ENCODE measurements at places on chromosomes 16 and 17.
A peak's percentile ranks its signal among the peaks of the same experiment; 100 is the strongest.

- no peak for DNase-seq
Observed at GRCh38 chr17:1159431-1160180, 20.2 kb downstream of the ABR start.

DNA sequence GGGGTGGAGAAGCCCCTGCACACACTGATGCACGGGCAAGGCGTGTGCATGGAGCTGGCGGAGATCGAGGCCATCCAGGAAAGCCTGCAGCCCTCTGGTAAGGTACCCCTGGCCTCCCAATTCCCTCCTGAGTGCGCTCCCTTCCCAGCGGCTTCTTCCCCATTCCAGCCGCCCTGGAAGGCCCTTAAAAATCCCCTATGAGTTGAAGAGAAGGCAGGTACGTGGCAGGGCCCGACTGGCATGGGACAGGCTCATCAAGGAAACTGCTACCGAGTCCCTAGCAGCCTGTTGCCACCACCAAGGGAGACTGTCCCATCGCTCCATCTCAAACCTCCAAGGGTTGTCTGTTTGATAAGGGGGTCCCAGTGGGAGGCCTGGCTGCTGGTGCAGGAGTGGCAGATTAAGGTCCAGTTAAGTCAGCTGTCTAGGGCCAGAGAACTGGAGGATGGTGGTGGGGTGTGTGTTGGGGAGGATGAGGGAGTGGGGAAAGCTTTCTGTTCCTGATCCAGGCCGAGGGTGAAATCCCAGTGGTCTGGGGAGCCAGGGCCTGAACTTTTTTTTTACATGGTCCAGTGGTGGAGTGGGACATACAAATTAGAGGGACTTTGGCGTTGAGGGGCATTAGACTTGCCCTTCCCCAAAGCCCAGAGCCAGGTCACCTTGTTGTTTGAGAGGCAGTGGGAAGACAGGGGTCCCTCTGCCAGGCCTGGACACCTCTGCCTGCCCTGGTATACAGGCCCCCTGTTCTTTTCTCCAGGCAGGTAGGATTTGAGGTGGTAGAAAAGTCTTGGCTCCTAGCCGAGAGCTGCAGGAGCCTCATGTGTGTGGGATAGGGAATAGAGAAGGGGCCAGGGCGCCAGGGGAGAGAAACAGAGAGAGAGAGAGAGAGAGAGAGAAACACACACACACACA is 994 bp downstream of the IGFBP4 start:
- DNase-seq: no peak

DNA sequence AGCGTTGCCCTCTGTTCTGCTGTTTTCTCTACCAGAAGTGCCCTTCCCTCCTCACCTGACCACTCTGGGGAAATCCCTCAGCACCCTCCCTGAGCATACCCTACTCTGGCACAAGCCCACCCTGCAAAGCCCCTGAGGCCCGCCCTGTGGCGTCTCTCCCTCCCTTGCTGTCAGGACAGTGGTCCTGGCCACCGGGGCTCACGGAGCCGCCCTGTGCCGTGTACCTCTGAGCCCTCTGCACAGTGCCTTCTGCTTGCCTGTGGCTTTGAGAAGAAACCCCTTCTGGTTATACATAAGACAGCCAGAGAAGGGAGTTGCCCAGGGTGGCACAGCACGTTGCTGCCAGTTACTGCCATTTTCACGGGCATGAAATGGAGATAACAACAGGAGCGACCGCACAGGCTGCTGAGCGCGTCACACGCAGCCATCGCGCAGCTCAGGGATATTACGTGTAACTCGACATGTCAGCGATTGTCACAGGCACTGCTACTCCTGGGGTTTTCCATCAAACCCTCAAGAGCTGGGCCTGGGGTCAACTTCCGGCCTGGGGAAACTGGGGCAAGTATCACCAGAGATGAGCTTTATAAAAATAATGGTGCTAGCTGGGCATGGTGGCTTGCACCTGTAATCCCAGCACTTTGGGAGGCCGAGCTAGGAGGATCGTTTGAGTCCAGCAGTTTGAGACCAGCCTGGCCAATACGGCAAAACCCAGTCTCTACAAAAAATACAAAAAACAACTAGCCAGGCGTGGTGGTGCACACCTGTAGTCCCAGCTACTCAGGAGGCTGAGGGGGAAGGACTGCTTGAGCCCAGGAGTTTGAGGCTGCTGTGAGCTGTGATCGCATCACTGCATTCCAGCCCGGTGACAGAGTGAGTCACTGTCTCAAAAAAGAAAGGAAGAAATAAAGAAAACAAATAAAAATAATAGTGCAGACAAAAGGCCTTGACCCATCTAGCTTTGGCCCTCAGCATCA is 14.8 kb downstream of the SCGB1C2 start:
- DNase-seq: no peak

DNA sequence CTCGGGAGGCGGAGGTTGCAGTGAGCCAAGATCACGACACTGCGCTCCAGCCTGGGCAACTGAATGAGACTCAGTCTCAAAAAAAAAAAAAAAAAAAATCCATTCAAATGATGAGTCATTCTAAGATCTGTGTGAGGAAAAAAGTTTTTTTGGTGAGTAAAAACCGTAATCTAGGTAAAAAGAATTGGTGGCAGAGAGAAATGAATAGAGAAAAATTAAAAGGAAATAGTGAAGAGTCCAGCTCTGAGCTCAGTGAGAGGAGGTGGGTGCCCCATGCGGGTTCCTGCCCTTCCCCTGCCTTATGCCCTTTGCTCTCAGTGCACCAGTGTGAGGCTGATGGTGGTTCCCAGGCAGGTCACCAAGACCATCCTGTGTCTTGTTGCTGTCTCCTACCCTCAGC is 20.9 kb downstream of the GAN start:
- no peak for DNase-seq

GRCh38 chr17:79048826-79049755 is 25.1 kb downstream of the C1QTNF1 start:
- DNase-seq: no peak

DNA sequence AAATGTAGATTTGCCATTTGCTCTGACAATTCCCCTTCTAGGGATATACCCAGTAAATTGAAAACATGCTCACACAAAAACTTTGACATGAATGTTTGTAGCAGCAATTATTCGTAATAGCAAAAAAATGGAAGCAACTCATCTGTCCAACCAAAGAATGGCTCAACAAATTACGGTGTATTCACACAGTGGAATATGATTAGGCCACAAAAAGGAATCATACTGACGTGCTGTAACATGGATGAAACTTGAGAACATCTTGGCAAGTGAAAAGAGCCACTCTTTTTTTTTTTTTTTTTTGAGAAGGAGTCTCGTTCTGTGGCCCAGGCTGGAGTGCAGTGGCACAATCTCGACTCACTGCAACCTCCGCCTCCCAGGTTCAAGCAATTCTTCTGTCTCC is 24.1 kb upstream of the SPNS3 start:
- DNase-seq: no peak

DNA sequence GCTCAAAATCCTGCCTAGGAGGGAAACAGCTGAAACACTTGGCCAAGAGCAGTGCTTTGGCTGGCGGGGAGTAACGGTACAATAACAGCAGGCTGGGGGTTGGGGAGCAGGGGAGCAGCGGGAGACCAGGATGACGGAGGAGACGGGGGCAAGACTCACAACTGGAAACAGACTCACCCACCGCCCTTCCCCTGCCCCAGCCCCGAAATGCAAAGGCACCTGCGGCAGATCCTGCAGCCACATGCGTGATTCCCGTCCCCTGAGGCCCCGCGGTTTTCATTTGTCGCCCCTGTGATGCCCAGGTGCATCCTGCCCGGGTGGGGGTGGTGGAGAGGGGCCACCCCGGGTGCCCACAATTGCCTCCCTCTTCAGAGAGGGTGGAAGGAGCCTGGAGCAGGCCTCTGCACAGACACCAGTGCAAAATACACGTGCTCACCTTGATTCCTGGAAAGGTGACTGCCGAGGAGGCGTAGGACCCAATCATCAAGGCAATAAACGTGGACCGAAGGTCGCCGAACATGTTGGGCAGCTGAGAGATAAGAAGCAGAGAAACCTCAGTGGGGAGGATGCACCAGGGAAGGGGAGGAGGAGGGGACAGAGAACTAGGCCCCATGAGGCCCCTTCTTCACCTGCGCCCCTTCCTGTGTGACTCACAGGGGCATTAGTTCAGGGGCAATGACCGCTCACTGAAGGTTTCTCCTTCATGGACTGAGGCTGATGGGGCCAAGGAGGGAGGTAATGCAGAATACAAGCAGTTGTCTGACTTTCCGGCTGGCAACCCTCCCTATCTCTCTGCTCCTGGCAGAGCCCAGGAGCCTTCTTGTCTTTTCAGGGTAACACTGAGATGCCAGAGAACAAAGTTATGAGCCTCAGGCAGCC is 30.4 kb upstream of the PITPNA start:
- DNase-seq: peak; percentile 40

DNA sequence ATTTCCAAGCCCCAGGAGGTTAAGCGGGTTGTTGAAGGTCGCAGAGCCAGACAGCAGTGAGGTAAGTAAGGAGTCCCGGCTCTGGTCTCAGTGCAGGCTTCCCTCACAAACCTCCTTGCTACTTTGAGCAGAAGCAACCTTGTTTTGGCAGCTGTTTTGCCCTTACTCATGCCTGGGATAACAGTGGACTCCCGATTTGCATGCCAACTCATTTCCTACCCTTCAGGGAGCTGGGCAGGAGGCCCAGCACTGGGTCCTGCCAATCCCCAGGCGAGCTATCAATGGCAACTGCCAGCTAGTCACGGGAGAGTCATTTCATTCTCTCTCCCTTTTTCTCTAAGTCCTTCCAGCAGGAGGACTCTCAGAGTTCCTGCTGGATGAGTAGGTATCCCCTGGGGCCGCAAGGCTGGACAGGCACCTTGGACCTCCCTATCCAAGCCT is 72.0 kb upstream of the KSR1 start:
- peak; percentile 70 for DNase-seq

GRCh38 chr17:39134878-39135277 is 16.6 kb downstream of the PLXDC1 start:
- no peak for DNase-seq

DNA sequence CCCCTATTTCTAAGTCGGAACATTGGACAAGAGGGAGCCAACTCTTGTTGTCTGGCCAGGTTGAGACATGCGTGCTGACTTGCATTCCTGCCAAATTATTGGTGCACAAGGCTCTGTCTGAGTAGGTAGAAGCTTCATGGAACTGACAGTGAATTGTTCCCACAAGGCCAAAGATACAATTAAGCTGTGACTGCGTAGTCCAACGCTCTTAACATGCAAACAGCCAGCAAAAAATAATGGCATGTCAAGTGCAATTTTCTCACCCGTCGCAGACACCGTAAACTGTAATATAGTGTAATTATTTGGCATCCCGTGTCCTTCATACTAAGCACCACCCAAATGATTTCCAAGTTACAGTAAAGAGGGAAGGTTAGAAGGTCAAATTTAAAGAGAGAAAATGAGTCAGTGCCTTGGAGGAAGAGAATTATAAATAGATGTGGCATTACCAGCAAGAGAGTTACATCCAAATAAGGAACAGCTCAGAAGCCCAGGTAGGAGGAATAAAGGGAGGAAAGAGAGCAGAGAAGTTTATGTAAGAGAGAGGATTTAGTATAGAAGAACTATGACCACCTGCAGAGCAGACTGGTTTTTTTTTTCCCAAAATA is 21.8 kb downstream of the CDH8 start:
- no peak for DNase-seq

GRCh38 chr17:48553190-48553547 is 8.3 kb upstream of the HOXB2 start:
- peak; percentile 5 for DNase-seq

DNA sequence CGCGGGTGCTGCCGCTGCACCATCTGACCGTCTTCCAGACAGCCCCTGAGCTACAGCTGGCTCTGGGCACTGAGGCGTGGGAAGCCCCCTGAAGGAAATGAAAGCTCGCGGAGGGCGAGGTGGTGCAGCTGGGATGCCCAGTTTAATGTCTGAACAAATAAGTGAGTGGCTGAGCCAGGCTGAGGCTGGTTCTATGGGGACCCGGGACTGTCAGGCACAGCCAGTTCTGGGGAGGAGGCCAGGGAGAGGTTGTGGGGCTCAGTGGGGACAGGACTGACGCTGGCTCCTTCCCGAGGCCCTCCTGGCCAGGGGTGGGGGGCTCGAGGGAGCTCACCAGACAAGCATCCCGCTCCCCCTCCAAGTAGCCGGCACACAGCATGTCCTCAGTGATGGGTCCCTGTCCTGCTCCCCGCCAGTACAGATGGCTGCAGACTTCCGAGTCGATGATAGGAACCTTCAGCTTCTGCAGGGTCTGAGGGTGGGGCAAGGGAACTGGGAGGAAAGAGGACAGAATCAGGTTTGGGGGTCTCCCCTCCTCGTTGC is 4.4 kb downstream of the PRSS22 start:
- no peak for DNase-seq

DNA sequence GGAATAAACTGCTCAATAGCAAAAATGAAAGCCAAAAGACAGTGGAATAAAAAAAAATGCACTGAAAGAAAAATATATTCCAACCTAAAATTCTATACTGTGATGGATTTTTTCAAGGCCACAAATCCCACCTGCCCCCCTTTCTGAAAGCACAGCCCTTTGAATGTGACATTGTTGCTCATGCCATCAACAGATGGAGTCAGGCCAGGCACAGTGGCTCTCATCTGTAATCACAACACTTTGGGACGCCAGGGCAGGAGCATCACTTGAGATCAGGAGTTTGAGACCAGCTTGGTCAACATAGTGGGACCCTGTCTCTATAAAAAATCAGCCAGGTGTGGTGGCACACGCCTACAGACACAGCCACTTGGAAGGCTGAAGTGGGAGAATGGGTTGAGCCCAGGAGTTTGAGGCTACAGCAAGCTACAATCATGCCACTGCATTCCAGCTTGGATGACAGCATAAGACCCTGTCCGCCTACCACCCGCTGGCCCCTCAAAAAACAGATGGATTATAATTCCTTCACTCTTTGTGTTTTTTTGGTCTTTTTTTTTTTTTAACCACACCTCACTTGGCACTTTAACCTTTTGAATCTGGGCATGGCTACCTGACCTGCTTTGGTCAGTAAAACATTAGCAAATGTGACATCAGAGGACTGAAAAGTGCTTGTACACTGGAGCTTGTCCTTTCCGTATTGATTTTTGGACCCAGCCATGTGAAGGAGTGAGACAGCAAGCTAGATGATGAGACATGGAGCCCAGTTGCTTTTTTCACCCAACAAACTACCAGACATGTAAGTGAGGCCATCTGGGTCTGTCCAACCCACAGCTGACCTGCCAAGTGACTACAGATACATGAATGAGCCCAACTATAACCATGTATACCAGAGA is 36.3 kb downstream of the GLG1 start:
- no peak for DNase-seq

GRCh38 chr17:76612977-76613851 is 27.6 kb upstream of the ST6GALNAC2 start:
- DNase-seq: no peak

- no peak for DNase-seq
Observed at GRCh38 chr16:72137380-72138063, 34.4 kb downstream of the PMFBP1 start.

DNA sequence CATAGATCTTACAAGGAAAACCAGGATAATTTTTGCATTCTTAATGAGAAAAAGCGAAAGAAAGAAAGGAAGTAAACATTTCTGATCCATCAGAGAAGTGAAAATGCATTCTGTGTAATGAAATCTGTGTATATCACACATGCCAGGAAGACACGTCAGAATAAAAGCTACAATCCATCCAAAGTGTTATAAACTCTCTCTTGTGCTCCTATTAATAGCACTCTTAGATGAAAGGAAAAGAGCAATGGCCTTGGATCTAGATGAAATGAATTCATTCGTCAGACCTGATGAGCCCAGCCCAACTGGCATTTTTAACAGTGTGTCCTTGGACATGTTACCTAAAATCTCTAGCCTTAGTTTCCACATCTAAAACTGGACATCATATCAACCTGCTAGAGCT is 885.5 kb downstream of the CDH11 start:
- peak; percentile 1 for DNase-seq

Data from tongue (tissue), 3 donors.